ENCODE measurements at places on chromosomes 2 and 18.
A peak's percentile ranks its signal among the peaks of the same experiment; 100 is the strongest.

GRCh38 chr2:71705171-71705960 lies 252.0 kb downstream of the DYSF start:
- no peak for DNase-seq

DNA sequence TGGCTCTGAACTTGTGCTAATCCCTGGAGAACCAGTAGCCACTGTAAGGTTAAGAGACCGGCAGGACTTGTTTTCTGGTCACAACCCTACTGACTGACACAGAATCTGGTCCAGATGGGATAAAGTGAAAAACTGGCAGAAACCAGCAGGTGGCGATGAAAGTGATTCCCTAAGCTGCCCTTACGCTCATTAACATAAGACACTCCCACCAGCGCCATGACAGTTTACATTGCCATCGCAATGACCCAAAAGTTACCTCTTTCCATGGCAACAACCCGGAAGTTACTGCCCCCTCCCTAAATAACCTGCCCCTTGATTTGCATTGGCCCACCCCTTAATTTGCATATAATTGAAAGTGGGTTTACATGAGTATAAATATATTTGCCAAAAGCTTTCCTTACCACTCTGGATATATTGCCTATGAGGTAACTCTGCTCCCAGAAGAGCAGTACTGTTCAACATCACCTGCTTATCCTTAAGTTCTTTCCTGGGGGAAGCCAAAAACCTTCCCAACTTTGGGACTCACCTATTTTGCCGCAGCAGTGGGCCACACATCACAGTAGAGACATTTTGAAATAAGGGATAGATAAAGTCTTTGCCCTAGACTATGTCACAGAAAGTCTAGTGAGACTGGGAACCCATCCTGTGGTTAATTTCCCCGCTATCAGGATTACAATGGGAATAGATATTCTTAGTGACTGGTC lies 35.8 kb upstream of the AFF3 start:
- no peak for DNase-seq

- DNase-seq: no peak
Measured at GRCh38 chr2:58047961-58048360, 1.4 kb downstream of the VRK2 start.

- no peak for DNase-seq
Measured at GRCh38 chr2:178317811-178318210, 123.5 kb downstream of the OSBPL6 start.

DNA sequence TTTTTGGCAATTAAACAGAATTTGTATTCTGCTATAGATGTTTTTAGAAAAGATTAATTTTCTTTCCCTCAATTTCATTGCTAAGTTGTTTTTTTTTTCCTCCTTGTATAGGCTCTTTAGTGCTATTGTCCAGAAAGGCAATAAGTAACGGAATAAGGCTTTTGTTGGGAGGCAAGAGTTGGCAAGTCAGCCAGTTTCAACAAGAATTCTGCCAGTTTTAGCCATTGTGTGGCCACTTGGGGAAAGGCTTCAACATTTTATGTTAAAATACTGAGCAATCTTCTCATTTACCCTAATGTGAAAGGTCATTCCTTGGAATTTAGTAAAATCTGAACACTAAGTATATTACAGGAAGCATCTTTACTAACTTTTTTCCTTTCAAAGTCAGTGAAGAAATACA lies 9.6 kb downstream of the CALCRL start:
- no peak for DNase-seq

- DNase-seq: no peak
Measured at GRCh38 chr18:41464278-41464677, 490.8 kb upstream of the PIK3C3 start.

GRCh38 chr2:64352292-64352691 lies 101.7 kb upstream of the LGALSL start:
- DNase-seq: no peak

GRCh38 chr2:218516614-218517013 lies 51.5 kb downstream of the USP37 start:
- DNase-seq: no peak

- no peak for DNase-seq
Measured at GRCh38 chr2:3664118-3664517, 6.1 kb downstream of the ALLC start.

DNA sequence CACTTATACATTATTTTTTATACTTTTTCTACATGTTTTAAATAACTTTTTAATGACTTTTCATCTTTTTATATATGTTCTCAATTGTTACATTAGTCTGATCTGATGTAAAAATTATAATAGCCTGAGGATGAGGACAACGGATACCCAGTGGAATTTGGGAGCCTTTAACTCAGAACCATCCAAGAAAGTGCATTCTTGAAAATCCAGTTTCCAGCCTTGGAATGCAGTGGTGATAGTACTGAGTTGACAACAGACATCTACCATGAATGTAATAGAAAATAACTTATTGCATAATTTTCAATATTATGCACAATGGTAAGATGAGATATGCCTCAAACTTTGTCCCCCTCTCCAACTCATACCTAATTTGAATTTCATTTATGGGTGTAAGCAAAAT lies 120.7 kb upstream of the ZC3H15 start:
- DNase-seq: no peak

DNA sequence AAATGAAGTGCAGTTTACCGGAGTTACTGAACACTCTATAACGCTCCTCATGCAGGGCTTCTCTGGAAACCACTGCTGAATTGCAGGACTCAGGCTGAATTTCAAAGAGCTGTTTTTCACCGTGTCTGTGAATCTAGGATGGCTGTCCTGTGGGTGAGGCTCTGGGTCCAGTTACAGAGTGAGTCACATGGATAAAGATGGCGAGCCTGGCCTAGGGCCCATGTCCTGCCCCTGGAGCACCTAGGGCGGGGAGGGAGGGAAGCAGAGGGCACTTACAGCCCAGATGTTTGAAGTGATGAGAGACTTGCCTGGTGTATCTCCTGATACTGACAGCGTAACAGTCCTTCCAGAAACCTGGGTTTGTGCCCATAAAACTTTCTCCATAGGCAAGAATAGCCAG lies 583.0 kb downstream of the IRS1 start:
- DNase-seq: no peak

- DNase-seq: no peak
Measured at GRCh38 chr18:48643262-48643661, 104.4 kb downstream of the CTIF start.

- DNase-seq: peak; percentile 75
Measured at GRCh38 chr2:64609227-64609941, 44.3 kb downstream of the SERTAD2 start.

DNA sequence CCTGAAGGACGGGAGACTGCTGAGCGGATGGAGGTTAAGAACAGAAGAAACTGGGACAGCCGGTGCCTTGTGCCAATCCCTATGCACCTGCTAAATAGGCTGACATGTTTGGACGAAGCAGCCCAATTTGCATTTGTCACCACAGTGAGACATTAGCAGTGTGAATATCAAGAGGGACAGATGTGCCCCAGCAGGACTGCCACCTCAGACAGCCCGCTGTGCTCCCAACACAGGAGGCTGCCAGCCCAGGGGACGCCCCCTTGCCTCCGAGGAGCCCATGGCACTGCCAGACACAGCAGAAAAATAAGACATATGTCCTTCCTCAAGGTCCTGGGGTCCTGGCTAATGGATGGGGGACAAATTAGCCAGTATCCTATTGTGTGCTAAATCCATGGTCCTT lies 306.7 kb upstream of the POU3F3 start:
- DNase-seq: no peak

DNA sequence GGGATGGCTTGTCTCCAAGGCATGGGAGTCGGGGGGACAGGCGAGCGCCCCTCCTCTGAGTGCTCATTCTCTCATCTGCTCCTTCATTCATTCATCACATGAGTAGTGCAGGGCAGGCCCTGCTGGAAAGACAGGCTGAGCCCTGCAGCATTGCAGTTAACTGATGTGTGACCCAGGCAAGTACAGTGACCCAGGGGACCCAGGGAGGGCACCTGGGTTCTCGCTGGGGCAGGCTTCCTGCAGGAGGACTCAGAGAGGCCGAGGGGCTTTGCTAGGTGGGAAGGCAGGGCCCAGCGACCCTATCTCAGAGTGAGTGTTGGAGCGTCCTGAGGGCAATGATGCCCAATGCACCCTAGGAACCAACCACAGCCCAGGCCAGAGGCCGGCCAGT lies 30.6 kb downstream of the HJURP start:
- no peak for DNase-seq

DNA sequence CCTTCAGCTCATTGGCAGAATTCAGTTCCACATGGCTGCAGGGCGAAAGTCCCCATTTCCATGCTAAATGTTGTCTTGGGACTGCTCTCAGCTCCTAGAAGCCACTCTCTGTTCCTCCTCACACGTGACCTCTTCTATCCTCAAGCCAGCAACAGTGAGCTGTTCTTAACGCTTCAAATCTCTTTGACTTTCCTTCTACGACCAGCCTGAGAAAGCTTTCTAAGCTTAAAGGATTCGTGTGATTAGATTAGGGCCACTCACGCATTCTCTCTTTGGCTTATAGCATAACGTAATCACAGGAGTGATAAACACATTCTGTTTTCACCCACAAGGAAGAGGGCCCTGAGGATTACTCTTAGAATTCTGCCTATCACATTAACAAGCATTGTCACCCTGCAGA lies 29.8 kb upstream of the LAMA1 start:
- no peak for DNase-seq

GRCh38 chr2:207133820-207134519 lies 31.8 kb downstream of the KLF7 start:
- no peak for DNase-seq

- DNase-seq: no peak
Measured at GRCh38 chr18:59470561-59471121, 111.6 kb upstream of the LMAN1 start.

- DNase-seq: no peak
Measured at GRCh38 chr2:168353251-168353650, 102.8 kb upstream of the CERS6 start.

DNA sequence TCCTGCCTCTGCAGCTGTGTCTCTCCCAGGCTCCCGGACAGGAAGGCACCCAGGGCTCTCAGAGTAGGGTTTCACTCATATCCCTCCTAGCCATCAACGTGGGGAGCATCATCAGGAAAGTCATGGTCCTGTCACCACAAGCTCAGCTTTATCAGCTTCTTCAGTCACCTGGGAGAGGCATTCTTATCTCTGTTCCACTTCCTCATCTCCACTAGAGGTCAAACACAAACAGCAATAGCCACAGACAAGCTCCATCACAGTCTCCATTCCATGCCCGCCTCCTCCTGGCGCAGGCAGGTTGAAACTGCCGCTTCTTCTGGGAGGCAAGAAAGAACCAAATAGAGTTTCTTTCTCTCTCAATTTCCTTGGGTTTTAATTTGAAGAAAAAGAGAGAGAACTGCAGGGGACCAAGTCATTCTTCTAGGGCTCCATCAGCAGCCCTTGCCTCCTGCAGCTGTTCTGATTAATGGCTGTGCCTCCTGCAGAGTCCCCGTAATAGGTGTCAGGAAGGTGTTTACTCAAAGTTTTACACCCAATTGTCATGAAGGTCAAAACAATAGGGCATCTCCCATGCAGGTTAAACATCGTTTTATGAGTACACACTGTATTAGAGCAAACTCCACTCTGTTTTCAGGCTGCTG lies 377.9 kb downstream of the TMEM182 start:
- DNase-seq: no peak

DNA sequence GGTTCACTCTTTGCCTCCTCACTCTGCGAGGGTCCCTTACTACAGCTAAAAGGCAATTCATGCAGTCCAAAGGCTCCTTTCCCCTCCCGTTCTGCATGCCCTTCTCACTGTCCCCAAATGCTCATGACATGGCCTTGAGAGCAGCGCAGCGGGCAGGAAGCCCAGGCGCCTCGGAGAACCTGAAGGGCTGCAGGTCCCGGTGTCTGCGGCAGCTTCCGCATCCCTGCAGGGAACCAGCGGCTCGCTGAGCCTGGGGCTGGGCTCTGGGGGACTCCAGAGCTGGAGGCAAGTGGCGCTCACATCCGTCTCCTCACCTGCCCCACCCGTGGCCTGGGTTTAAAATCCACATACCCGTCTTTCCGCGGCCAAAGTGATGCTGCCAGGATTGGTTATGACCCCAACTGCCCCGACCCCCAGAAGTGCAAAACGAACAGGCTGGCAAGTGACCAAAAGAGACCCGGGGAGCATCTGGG lies 462 bp upstream of the CIDEA start:
- DNase-seq: no peak

DNA sequence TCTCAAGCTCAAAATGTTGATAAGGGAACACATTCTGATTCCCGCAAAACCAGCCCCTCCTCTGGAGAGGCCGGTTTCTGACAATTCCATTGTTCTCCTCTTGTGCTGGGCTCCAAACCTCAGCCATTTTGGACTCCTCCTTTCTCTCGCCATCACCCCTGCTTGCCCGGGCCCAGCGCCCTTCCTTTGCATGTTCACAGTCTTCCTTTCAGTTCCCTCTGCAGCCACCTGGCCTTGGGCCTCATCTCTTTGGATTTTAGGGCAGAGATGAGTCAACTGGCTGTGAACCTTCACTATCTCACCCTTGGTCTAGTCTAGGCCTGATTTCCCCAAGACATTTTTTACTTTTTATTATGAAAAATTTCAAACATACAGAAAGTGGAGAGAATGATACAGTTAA lies 155.9 kb upstream of the MAP3K20 start:
- DNase-seq: no peak

DNA sequence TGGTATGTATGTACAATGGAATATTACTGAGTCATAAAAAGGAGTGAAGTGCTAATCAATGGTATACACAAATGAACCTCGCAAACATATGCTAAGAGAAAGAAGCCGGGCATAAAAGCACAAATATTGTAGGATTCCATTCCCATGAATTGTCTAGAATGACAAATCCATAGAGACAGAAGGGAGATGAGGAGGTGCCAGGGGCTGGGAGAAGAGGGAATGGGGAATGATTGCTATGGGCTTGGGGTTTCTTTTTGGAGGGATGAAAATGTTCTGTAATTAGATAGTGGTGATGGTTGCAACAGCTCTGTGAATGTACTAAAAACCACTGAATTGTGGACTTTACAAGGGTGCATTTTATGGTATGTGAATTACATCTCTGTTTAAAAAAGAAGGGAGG lies 73.5 kb downstream of the GLI2 start:
- no peak for DNase-seq

DNA sequence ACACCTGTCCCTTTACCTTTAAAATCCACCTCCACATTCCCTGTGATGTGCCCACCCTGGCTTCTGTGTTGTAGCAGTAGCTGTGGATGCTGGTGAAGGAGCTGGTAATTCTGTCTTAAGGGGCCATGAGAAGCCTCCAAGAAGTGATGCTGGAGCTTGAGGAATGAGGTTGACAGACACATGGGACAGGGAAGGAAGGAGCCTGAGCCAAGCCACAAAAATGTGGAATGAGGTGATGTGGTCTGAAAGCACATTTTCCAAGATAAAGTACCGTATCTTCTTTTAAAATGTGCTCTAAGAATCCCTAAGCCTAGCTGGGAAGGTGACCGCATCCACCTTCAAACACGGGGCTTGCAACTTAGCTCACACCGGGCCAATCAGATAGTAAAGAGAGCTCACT lies 31.2 kb downstream of the VWA3B start:
- DNase-seq: no peak

GRCh38 chr2:136031711-136032110 lies 46.3 kb upstream of the DARS1 start:
- DNase-seq: no peak

GRCh38 chr2:181077128-181077709 lies 96.8 kb downstream of the UBE2E3 start:
- no peak for DNase-seq
